ENCODE measurements at places on chromosomes 11 and 22. TPM values are rescaled to one million over a fixed set of nuclear protein-coding genes. Genes with fewer than 3 reads are reported as not detected.

The OR5A1 gene
- total RNA-seq = not detected

DNA sequence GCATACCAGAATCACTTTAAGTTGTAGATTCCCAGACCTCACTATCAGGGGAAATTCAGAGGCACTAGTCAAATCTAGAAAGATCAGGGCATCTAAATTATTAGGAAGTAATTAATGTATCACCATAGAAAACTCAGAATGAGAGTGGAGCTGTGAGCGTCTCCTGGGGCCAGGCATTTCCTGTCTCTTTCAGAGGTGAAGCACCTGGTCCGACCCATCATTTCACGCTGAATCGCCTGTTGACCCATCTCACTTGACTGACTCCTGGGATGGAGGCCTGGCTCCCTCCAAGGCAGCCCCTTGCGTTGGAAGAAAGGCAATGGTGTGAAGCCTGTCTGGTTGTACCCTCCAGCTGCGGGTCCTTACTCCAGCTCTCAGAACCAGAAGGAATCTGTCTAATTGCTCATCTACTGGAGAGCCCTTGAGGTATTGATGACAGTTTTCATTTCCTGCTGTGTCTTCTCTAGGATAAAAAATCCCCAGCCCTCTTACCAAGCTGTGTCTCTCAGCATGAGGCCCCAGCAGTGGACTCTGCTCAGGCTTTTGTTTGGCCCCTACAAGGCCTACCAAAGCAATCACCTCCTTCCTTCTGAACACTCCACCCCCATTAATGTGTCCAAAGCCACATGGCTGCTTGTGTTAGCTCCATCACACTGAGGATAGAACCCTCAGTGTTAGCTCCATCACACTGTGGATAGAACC, 93.2 kb upstream of the SYT13 start:
- no peak for DNase-seq

GRCh38 chr11:69413993-69414392, 67.5 kb upstream of the LINC01488 start:
- DNase-seq = no peak

GRCh38 chr11:12674936-12675696, 895 bp downstream of the TEAD1 start:
- no peak for DNase-seq

DNA sequence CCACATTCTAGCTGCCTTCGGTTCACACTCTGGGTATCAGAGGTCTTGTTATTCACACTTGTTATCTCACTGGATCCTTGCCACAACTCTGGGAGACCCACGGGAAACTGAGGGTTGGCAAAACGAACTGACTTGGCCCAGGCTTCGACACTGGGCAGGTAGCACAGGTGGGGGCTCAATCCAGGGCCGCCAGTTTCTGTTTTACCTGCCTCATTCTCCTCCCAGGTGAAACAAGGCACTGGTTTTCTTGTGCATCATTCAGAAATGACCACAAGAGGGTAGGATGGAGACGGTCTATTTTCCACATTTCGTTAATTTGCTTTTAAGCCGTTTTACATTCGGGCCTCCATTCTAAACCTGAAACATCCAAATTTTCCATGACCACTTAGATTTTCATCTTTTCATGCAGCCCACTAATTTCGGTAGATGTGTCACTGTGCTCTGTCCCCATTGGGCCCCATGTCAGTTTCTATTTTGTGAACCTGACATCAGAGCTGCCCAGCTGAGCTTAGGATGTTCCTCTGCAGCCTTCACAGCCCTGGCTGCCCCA, 108.1 kb downstream of the KIAA1671 start:
- no peak for DNase-seq

GRCh38 chr11:69822676-69823494, 3.7 kb upstream of the FGF3 start:
- DNase-seq = no peak

DNA sequence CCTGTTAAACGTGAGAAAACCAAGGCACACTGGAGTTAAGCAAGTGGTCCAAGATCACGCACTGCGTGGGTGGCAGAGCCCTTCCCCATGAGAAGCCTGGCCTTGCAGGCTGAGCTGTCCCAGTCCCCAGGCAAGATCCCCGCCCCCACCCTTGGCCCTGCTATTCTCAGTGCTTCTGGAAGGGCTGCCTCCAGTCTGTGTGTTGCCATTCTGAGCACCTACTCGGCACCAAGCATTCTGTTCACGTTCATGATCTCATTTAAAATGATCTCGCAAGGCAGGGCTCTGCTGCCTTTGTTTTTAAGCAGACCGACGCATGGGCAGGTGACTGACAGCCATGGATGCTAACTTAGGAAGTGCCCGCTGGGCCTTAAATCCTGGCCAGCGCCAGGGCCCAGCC, 62.8 kb downstream of the PHF21B start:
- DNase-seq = no peak

- DNase-seq = no peak
These were observed at the start of gene JOSD1 for GRCh38 chr22:38700789-38701628. TSS of gene JOSD1 (minus strand) at chr22:38700943. CDS start at chr22:38699987, 956 bp downstream.

DNA sequence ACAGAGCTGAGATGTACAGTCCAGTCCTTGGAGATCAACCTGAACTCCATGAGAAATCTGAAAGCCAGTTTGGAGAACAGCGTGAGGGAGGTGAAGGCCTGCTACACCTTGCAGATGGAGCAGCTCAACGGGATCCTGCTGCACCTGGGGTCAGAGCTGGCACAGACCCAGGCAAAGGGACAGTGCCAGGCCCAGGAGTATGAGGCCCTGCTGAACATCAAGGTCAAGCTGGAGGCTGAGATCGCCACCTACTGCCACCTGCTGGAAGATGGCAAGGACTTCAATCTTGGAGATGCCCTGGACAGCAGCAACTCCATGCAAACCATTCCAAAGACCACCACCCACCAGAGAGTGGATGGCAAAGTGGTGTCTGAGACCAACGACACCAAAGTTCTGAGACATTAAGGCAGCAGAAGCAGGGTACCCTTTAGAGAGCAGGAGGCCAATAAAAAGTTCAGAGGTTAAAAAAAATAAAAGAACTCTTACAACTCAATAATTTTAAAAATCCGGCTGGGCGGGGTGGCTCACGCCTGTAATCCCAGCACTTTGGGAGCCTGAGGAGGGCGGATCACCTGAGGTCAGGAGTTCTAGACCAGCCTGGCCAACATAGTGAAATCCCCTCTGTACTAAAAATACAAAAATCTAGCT, 69.9 kb upstream of the RTL6 start:
- no peak for DNase-seq

DNA sequence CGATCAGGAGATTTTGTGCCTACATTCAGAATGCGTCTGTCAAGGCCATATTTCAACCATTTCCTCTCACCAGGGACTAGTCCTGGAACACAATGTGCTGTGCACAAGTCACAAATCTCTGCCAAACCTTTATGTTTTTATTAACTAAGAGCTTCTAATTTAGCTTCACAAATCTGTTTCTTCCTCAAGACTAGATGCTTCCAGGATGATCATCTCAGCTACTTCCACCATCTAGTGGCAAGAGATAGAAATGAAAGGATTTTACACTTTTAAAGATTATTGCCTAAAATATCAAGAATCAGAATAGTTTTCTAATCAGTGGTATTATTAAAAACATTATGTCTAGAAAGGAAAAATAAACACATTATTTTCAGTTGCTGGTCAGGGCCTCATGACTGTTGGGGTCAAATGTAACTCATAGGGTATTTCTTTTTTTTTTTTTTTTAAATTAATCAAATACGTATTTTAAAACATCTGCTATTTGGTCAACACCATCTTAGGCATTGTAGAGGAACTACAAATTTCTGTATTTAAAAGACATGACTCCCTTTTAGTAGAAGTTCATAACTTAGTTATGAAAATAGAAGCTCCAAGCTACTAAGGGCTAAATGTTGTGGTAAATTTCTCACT, 1102.6 kb downstream of the DLG2 start:
- DNase-seq = no peak

DNA sequence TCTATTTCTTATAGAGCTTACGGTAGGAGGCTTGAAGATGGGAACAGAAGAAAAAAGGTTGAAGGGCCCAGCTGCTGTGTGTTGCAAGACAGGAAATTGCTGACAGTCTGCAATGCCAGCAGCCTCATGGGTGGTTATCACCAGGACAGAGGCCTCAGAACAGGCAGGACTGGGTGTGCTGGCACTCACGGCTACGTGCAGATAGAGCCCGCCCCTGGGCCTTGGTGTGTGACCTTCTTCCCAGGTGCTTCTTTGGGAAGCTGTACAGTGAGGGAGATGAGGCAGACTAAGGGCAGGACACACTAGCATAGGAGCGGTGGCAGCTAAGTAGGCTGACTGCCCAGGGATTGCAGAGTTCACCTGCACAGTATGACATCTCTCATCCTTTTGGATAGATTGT, 12.6 kb downstream of the PRAME start:
- DNase-seq = no peak

The MRTFA gene
- 99.4 TPM for total RNA-seq

GRCh38 chr11:19316434-19316833, 75.7 kb upstream of the E2F8 start:
- no peak for DNase-seq

- DNase-seq = no peak
These were observed 460 bp downstream of the ZC3H12C start for GRCh38 chr11:110093407-110094297.
